ENCODE measurements at places on chromosomes 13 and 19. TPM values are rescaled to one million over a fixed set of nuclear protein-coding genes. Genes with fewer than 3 reads are reported as not detected.

IFNL1 gene
- not detected for total RNA-seq

TMEM147 gene
- 443 TPM for total RNA-seq

FFAR2 gene
- 0.02 TPM for total RNA-seq

ZSWIM9 gene
- 7.4 TPM for total RNA-seq

DACT3 gene
- total RNA-seq, result 0.22 TPM

SLC15A1 gene
- total RNA-seq, result 0.05 TPM

RGL3 gene
- 2.1 TPM for total RNA-seq

KIR3DL1 gene
- not detected for total RNA-seq

MTUS2 gene
- total RNA-seq, result not detected

CCDC8 gene
- not detected for total RNA-seq

MYH14 gene
- 6.4 TPM for total RNA-seq

LRRC63 gene
- 0.08 TPM for total RNA-seq

TTC9B gene
- total RNA-seq, result 0.61 TPM

OR4F17 gene
- total RNA-seq, result not detected

CEACAM18 gene
- not detected for total RNA-seq

IGFL2 gene
- total RNA-seq, result 0.86 TPM

JOSD2 gene
- 53.8 TPM for total RNA-seq

SOHLH2 gene
- total RNA-seq, result not detected

IGSF23 gene
- 0.53 TPM for total RNA-seq

CEACAM6 gene
- total RNA-seq, result 13.8 TPM

CD177 gene
- not detected for total RNA-seq

IER2 gene
- 45.0 TPM for total RNA-seq

SERP2 gene
- total RNA-seq, result not detected

KASH5 gene
- total RNA-seq, result not detected

ICAM1 gene
- 4.0 TPM for total RNA-seq

SYCN gene
- not detected for total RNA-seq

OVOL3 gene
- total RNA-seq, result 0.30 TPM

CALM3 gene
- total RNA-seq, result 234 TPM

C1QTNF9B gene
- total RNA-seq, result not detected

SHISA7 gene
- not detected for total RNA-seq

ZNF599 gene
- 2.7 TPM for total RNA-seq

SLC6A16 gene
- total RNA-seq, result 1.3 TPM

ZNF780A gene
- 25.8 TPM for total RNA-seq
